ENCODE measurements at places on chromosomes 7 and 10. TPM values are rescaled to one million over a fixed set of nuclear protein-coding genes. Genes with fewer than 3 reads are reported as not detected.

The SUN3 gene
- not detected for total RNA-seq

The KIAA1549 gene
- 1.3 TPM for total RNA-seq

The ZNF485 gene
- 8.7 TPM for total RNA-seq

GRCh38 chr10:27088119-27089044, 11.9 kb downstream of the ANKRD26 start:
- no peaks in the 10 kb centered on the region for H3K27me3 ChIP-seq
- H3K36me3 ChIP-seq: peaks cover 16% of the 10 kb centered on the region
- DNase-seq: no peak
- no peak overlapping the region for H3K4me3 ChIP-seq
- no peak overlapping the region for H3K27ac ChIP-seq

DNA sequence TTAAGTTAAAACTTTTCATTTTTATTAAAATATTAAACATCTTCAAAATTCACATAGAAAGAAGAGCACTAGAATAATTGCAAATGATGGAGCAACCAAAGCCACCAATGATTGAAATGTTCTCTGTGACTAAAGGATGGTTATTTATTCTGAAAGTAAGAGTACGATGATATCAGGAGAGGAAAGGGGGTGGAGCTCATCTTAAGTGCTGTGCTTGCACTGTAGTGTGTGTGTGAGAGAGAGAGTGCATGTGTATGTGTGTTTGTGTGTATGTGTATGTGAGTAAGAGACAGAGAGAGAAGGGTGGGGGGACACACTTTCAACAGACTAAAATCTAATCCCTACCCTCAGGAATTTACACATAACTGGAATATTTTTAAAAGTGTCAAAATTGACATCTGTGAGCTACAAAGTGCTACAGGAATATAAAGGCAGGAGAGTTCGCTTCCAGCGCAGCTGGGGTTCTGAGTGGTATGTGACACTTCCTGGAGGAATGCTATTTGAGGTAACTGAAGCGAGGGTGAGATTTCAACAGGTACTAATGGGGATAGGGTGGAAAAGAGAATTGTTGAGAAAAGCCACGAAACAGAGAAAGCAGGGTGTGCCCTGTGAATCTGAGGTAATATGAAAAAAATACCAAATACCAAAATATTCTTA, 57.2 kb upstream of the SMNDC1 start:
- H3K4me1 ChIP-seq: peaks cover 66% of the 10 kb centered on the region
- peak; percentile 39 for DNase-seq
- H3K36me3 ChIP-seq: no peaks in the 10 kb centered on the region

DNA sequence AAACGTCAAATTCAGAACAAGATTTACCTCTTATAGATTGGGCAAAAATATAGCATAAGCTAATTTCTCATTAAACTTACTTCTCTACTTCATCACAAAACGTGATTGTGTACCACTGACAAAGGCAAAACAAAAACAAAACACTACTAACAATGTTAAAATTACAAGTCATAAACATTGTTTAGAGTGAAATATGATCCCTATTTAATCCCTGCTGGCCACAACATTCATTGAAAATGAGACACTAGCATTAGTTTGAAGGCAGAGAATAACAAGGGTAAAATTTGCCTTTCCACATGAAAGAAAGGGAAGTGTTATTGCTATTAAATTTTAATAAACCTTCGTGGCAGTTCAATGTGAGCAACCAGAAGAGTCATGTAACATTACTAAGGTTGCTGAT, 45.0 kb downstream of the SEMA3A start:
- no peak overlapping the region for H3K4me3 ChIP-seq
- no peaks in the 10 kb centered on the region for H3K27me3 ChIP-seq
- DNase-seq: no peak
- no peaks in the 10 kb centered on the region for H3K4me1 ChIP-seq
- H3K36me3 ChIP-seq: no peaks in the 10 kb centered on the region

DNA sequence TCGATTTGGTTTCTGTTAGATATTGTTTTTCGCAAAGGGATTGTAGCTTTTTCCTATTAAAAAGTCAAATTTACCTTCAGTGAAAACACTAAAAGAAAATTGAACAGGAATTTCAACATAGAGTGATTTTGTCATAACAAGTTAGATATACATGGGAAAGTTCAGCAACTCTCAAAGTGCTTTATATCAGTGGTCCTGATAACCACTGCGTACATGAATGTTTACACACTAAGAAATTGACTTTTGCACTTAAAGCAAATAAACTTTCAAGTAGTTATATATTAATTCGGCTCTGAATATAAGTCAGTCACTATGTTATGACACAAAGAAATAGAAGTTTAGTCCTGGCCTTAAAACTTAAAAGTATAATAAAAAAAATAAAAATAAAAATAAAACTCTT, 101.3 kb upstream of the DKK1 start:
- no peak overlapping the region for H3K27ac ChIP-seq
- no peaks in the 10 kb centered on the region for H3K4me1 ChIP-seq
- H3K27me3 ChIP-seq: no peaks in the 10 kb centered on the region
- H3K36me3 ChIP-seq: no peaks in the 10 kb centered on the region
- H3K4me3 ChIP-seq: no peak overlapping the region
- no peak for DNase-seq

DNA sequence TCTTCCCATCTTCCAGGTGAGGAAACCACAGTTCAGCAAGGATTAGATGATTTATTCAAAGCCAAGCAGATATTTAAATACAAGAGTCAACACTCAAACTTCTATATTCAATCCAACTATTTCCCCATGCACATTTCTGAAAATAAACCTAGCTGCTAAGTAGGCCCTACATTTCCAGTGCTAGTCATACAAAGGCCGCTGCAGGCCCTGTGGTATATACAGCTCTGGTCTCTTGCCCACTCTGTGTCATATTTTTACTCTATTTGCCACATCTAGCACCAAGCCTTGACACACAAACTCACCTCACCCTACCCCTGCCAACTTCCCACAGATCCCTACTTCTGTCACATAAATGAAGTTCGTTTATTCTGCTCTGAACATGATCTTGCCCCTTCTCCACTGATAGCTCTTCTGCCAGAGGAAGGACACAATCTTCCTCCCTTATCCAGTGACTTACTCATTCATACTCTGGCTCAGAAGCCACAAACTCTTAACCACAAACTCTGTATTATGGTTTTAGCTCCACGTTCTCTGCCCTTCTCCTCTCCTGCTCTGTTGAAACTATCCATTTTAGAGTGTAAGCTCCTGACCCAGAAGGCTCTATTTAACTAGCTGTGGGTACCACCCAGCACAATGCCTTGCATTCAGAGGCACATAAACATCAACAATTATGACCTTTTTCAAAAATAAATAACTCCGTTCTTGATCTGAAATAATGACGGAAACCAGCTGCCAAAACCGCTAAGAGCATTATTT, 180.7 kb downstream of the CPEB3 start:
- DNase-seq: no peak
- no peaks in the 10 kb centered on the region for H3K36me3 ChIP-seq
- no peaks in the 10 kb centered on the region for H3K27me3 ChIP-seq
- no peak overlapping the region for H3K4me3 ChIP-seq
- H3K4me1 ChIP-seq: no peaks in the 10 kb centered on the region

GRCh38 chr10:91163869-91164474, 56.5 kb upstream of the PCGF5 start:
- DNase-seq: peak; percentile 88
- H3K4me1 ChIP-seq: peaks cover 44% of the 10 kb centered on the region
- H3K36me3 ChIP-seq: peaks cover 12% of the 10 kb centered on the region
- H3K27me3 ChIP-seq: no peaks in the 10 kb centered on the region

- H3K36me3 ChIP-seq: peaks cover 83% of the 10 kb centered on the region
- DNase-seq: no peak
- peaks cover 76% of the 10 kb centered on the region for H3K4me1 ChIP-seq
- peak overlapping the region; percentile 59 for H3K4me3 ChIP-seq
- peak overlapping the region; percentile 94 for H3K27ac ChIP-seq
These were observed 5.5 kb downstream of the GSTO1 start for GRCh38 chr10:104259999-104260774.

- DNase-seq: no peak
- no peak overlapping the region for H3K4me3 ChIP-seq
- peaks cover 6% of the 10 kb centered on the region for H3K27me3 ChIP-seq
- no peaks in the 10 kb centered on the region for H3K4me1 ChIP-seq
- H3K36me3 ChIP-seq: no peaks in the 10 kb centered on the region
- H3K27ac ChIP-seq: no peak overlapping the region
These were observed 43.4 kb upstream of the OPTN start for GRCh38 chr10:13056456-13057077.

GRCh38 chr10:114953047-114953446, 15.1 kb downstream of the TRUB1 start:
- peaks cover 53% of the 10 kb centered on the region for H3K4me1 ChIP-seq
- peaks cover 35% of the 10 kb centered on the region for H3K36me3 ChIP-seq
- no peak overlapping the region for H3K4me3 ChIP-seq
- H3K27ac ChIP-seq: no peak overlapping the region
- no peaks in the 10 kb centered on the region for H3K27me3 ChIP-seq
- DNase-seq: no peak

DNA sequence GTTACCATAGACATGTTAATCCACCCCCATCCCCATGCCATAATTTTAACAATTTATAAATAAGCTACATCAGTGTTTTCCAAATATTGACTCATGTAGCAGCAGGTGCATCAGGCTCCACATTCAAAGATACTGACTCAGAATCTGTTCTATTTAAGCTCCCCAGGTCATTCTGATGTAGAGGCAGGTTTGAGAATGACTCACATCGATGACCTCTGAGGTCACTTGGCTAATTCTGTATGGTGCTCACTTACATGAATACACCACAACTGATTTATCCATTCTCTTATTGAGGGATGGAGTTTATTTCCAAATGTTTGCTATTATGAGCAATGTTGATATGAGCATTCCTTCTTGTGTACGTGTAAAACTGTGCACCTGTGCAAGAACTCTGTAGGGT, 1159.0 kb downstream of the TYW1 start:
- no peak overlapping the region for H3K4me3 ChIP-seq
- no peak overlapping the region for H3K27ac ChIP-seq
- no peaks in the 10 kb centered on the region for H3K27me3 ChIP-seq

DNA sequence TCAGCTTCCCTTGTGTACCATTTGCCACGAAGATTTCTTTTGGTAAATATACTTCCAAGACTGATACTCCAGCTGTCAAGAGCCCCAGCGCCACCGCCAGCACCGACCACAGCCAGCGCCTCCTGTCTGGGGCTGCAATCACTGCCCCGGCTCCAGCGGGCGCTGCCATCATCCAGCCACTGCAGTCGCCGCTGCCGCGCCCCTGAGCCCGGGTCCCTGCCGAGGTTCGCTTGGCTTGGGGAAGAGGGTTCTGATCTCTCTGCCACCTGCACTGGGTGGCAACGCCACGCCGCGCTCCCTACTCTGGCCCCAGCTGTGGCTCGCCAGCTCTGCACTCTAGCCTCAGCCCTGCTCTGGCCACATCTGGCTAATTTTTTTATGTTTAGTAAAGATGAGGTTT, 57.7 kb upstream of the ZNF138 start:
- no peak for DNase-seq
- no peaks in the 10 kb centered on the region for H3K4me1 ChIP-seq
- no peaks in the 10 kb centered on the region for H3K27me3 ChIP-seq
- no peak overlapping the region for H3K27ac ChIP-seq
